CD4-positive, alpha-beta T cell treated with Interleukin-17A for 4 hours (primary cell): ENCODE measurements at places on chromosomes 16 and 17.
A peak's percentile ranks its signal among the peaks of the same experiment; 100 is the strongest.

GRCh38 chr17:76461765-76462555, 5.4 kb upstream of the AANAT start:
- DNase-seq = no peak

DNA sequence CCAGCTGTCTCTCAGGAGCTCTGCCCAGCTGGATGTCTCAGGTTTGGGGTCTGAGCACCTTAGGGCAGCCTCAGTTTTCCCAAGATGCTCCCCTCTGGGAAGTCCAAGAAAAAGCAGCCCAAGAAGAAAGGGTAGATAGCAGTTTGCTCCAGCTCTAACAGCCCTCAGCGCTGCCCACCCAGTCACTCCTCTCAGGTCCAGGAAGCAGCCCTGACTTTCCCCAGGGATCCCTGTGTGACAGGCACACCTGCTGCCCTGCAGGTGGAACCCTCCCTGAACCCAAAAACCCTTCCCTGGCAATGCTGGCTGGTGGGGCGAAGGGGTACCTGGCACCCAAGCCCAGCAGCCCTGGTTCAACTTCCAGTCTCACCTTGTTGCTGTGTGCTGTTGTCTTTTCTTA, 48.1 kb downstream of the BEAN1 start:
- DNase-seq = no peak

- DNase-seq = no peak
Measured at GRCh38 chr17:34758316-34758715, 178.9 kb downstream of the TMEM132E start.

- DNase-seq = no peak
Measured at GRCh38 chr17:55200904-55201303, 63.9 kb upstream of the HLF start.

DNA sequence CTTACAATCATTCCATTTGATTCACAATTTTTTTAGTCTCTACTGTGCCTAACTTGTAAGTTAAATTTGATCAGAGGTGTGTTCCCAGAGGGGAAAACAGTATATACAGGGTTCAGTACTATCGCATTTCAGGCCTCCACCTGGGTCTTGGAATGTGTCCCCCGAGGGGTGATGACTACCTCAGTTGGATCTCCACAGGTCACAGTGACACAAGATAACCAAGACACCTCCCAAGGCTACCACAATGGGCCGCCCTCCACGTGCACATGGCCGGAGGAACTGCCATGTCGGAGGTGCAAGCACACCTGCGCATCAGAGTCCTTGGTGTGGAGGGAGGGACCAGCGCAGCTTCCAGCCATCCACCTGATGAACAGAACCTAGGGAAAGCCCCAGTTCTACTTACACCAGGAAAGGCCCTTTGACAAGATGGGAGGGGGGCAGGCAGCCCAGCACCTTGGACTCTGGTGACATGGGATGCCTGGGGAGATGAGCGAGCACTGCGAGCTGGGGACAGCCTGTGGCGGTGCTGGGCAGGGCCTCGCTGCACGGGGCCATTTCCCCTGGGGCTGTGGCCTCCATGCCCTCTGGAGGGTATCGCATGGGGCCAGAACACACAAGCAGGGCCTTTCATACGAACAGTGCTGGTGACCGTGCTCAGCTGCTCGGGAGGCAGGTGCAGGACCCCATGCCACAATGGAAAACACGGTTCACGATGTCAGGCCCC, 33.9 kb downstream of the PDIA2 start:
- no peak for DNase-seq

- DNase-seq = no peak
Measured at GRCh38 chr16:47073223-47074155, 70.3 kb downstream of the NETO2 start.

DNA sequence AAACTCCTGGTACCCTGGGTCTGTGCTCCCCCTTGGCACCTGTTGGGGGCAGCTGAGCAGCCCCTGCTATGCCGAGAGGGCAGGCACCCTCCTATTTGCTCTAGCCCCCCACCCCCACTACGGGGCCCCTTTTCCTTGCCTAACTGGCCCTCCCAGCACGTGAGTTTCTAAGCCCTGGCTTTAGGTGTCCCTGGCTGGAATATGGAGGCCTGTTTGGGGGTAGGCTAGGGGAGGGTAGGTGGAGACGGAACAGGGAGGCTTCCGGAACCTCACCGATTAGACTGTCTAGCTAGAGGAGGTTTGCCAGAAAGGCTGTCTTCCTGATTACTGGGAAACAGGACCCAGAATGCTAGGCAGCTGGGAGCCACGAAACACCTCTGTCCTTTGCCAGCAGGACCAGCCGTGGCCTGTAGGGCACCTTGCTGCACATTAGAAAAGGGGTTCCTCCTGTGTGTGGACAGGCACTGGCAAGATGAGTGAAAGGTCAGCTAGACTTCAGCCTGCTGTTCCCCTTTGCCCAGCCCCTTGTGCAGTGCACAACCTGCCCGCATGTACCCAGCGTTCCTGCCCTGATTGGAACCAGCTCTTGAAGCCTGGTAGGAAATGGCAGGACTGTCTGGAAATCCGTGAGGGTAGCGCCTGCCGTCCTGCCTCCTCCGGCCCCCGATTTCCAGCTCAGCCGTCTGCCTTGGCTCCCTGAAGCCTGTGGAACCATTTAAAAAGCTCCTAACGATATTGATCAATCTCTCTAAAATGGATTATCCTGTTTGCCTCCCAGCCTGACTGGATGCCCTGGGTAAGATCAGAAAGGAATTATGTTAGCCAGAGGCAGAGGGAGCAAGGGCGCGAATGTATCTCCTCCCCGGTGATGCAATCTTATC, 83.4 kb upstream of the GSE1 start:
- no peak for DNase-seq

GRCh38 chr17:35486920-35487732, 38.6 kb upstream of the SLFN13 start:
- DNase-seq = peak; percentile 86

DNA sequence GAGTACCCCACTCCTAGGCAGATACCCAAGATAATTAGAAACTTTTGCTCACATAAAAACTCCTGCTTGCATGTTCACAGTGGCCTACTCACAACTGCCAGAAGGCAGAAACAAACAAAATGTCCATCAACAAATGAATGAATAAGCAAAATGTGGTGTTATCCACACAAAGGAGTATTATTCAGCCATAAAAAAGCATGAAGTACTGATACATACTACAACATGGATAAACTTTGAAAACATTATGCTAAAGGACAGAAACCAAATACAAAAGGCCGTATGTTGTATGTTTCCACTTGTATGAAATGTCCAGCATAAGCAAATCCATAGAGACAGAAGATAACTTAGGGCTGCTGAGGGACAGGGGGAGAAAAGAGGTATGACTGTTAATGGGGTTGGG, 1.9 kb downstream of the HSDL1 start:
- DNase-seq = no peak

- DNase-seq = no peak
Measured at GRCh38 chr17:64202683-64203344, 60.2 kb downstream of the TEX2 start.

- DNase-seq = no peak
Measured at GRCh38 chr17:13593021-13593751, 8.5 kb downstream of the HS3ST3A1 start.

DNA sequence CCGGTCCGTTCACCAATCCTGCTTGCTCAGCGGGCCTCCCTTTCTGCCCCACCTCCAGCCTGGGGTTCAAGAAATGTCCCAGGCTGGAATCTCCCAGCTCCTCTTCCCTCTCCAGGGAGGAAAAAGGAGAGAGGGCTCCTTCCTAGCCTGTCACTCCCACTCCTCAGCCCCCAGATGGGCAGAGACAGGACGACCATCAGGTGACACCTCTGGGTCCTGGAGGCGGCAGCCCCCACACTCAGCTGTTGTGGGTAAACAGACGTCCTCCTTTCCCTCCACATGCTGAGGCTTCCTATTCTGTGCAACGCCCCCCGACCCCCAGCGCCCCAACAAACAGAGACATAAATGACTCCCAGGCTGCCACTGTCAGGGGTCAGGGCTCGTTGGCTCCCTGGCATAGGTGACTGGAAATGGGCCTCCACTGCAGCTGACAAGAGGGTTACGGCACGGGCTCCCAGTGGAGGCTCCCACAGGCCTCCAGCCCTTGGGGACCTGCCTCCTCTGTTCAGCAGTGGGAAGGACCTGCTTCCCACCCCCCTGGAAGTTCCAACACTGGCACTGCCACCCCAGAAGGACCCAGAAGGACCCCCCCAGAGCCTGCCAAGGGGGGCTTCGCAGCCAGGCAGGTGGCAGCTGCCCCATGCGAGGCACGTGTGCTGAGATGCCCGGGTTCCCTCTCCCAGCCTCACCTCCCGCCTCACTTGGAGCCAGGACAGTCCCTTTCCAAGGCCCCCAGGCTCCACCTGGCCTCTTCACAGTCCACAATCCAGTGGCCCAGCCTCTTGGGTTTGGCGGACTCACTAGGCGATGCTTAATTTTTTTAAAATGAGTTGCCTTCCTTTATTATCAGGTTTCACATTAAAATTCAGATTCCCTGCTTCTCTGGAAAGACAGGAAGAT, 232.3 kb downstream of the KATNIP start:
- no peak for DNase-seq

- DNase-seq = no peak
Measured at GRCh38 chr17:57976594-57976993, 11.5 kb downstream of the VEZF1 start.

- peak; percentile 44 for DNase-seq
Measured at GRCh38 chr16:78768718-78769117, 669.3 kb downstream of the WWOX start.

DNA sequence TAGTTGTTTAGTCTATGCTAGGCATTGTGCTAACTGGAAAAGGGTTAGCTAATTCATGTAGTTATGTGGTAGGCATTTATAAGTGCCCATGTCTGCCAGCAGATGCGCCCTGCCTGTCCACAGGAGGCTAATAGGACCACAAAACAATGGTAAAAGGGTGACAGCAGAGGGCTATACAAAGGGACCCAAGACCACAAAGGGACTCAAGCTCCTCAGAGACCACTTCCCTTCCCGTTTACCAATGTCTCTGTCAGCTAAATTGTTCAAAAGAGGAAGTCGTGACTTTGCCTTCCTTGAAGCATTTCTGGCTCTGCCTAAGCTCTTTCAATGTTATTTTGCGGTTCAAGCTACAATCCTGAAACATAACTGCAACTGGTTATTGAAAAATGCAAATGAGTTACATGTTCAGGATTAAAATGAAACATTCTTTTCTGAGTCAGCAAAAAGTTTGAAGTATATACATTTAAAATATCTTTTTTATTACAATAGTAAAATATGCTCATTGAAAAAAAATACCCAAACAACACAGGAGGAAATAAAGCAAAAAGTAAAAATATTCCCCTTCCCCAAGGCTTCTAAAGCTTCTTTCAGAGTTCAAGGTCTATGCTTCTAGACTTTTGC, 149.2 kb downstream of the MAF start:
- DNase-seq = no peak

DNA sequence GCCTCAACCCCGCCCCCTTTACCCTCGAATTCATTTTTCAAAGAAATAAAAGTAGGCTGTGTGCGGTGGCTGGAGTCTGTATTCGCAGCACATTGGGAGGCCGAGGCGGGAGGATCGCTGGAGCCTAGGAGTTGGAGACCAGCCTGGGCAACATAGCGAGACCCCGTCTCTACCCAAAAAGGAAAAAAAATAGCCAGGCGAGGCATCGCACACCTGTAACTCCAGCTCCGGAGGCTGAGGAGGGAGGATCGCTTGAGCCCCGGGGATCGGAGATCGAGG, 671 bp upstream of the TOP2A start:
- DNase-seq = no peak

DNA sequence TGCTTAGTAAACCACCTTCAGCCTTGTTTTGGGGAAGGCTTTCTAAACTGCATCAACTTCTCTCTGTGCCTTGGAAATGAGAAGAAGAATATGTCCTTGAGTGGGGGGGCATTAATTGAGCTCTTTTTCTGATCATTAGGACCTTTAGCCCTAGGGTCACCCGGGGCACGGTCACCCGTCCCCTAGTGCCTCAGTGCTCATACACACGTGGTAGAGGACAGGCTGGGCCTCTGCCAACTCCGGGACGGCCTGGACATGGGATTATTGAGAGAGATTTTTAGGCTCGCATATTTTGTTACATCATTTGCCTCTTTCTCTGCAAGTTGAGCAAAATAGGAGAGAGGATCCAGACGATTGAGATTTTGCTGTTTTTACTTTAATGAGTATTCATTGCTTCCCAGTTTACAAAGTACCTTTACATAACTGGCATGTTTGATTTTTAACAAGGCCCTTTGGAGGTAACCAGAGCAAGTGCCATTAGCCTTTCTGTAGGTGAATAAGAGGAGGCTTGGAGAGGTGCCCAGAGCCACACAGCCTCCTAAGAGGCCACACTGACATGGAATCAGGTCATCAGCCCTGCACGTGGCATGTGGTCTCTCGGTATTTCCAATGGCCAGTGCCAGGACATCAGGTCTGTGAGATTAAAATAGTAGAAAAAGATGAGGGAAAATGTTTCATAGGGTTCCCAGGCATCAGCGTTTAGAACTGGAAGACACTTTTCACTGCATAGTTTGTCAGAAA, 11.1 kb downstream of the PMM2 start:
- DNase-seq = no peak

DNA sequence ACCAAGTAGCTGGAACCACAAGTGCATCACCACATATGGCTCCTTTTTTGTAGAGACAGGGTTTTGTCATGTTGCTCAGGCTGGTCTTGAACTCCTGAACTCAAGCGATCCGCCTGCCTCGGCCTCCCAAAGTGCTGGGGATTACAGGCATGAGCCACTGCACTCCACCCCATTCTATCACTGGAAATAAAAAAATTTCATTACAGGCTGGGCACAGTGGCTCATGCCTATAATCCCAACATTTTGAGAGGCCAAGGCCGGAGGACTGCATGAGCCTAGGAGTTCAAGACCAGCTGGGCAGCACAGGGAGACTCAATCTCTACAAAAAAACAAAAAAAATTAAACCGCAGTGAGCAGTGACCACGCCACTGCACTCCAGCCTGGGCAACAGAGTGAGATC, 60.1 kb downstream of the BRIP1 start:
- no peak for DNase-seq

GRCh38 chr16:68229431-68230175, 6.3 kb downstream of the ESRP2 start:
- peak; percentile 64 for DNase-seq

DNA sequence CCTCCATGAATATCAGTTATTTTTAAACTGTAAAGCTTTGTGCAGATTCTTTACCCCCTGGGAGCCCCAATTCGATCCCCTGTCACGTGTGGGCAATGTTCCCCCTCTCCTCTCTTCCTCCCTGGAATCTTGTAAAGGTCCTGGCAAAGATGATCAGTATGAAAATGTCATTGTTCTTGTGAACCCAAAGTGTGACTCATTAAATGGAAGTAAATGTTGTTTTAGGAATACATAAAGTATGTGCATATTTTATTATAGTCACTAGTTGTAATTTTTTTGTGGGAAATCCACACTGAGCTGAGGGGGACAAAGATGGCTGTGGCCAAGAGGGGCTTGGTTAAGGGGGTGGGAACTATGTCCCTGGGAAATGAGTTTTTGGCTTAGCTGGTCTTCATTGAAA, 2.3 kb downstream of the CCL11 start:
- no peak for DNase-seq

DNA sequence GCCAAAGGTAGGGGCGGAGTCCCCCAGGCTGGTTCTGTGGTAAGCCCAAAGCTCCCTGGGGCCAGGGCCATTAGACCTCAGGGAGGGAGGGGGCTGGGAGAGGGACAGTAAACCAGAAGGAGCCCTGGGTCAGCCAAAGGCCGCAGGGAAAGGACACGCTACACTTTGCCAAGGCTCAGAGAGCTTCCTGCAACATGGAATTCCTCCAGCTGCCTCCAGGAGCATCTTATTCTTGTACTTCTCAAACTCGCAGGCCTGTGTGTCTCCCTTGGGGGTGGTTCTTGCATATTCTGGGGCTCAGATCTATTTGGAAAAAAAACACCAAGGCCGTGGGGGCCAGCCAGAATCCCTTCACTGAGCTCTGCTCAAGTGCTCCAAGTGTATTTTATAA, 25.1 kb downstream of the AKAP1 start:
- DNase-seq = no peak
